ENCODE measurements at places on chromosomes 1 and 21.

DNA sequence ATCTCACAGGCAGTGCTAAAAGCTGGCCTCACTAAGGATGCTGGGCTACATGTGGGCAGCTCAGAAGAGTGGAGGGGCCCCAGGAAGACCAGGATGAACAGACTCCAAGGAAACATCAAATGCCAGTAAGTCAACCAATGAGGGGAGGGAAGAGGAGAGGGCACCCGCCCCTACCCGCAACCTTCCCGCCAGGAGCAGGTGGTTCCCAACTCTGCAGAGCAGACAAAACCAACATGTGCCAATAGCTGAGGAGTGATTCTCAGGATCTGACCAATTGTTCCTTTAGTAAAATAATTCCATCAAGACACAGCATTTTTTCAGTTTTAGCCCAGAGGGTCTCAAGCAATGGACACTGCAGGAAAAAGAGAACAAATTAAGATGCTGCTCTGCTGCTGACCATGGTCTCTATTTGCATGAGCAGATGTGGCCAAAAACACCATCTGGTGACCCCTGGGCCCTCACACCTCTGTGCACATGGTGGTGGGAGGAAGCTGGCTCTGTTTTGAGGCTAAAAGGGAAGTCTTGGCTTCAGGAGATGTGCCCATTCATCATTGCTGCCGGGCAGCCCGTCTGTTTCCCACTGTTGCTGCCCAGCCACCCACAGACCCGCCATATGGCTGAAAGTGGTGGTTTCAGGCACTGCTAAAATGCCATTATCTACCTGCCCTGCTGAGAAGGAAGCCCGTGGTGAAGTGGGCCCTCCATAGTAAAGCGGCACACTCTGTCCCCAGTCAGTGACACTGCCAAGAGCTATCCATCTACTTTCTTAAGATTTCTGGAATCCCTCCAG is 231.8 kb downstream of the KCNH1 start:
- no peak for DNase-seq

DNA sequence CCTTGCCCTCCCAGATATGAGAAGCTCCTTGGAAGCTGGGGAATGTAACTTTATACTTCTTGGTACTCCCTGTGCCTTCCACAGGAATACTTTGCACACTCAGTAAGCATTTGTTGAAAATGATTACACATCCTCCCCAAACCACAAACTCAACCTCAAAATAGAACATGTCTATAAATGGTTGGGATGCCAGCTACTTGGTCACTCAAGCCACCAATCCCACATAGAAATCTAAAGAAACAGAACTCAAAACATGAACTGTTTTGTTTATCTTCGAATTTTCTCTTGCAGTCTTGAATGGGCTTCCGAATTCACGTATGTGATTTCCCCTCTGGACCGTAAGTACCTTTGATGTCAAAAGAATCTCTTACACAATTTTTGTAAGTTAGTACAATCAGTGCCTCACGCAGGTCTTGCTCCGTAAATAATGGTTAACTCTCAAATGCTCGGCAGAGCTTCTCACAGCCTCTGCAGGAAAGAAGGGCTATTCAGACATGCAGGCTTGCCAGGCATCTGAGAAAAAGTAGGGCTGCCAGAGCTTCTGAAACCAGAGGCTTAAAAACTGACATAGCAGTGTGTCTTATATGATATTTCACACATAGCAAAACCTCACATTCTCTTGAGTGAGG is 26.9 kb downstream of the SORT1 start:
- DNase-seq, result peak; percentile 39

GRCh38 chr1:156347331-156347730 is 9.0 kb downstream of the TSACC start:
- DNase-seq, result no peak

DNA sequence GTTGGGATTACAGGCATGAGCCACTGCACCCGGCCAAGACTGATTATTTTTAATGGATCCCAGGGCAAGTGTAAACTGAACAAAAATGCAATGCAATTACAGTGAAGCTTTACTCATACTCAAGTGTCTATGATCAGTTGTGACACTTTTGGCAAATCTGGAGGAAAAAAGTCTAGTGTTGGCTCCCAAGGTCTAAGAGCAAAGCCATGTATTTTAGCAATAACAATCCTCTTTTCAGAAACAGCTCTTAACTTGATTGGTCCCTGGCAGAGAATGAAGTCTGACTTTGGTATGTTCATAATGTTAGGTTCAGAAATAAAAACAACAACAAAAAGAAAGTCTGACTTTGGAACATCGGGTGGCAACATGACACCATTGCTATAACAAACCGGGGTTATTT is 40.2 kb upstream of the C1orf53 start:
- no peak for DNase-seq

- DNase-seq, result peak; percentile 70
Observed at GRCh38 chr1:54542120-54542961, 5.7 kb upstream of the ACOT11 start.

DNA sequence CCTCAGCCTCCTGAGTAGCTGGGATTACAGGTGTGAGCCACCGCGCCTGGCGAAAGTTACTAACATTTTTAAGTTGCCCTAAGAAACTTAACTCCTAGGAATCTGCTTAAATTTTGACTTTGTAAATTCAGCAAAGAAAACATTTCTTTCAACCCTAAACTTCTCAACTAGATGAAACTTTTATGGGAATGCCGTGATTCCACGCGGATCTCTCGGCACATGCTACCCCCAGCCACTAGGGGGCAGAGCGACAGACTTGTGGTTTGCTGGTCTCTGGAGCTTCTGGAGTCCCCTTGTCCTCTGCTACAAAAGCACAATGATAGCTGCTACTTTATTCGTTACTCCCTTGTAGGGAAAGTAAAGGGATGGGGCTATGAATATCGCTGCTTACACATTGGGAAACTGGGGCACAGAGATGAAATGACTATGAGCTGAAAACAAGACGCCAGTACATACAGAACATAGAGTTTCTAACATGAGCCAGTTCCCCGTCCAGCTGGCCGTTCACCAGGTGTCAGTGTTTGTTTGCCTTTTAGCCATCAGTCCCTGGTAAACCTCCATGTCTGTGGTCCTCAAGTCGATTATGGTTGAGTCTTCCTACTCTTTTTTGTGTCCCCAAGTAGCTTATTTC is 114.7 kb downstream of the PBX1 start:
- DNase-seq, result peak; percentile 7

DNA sequence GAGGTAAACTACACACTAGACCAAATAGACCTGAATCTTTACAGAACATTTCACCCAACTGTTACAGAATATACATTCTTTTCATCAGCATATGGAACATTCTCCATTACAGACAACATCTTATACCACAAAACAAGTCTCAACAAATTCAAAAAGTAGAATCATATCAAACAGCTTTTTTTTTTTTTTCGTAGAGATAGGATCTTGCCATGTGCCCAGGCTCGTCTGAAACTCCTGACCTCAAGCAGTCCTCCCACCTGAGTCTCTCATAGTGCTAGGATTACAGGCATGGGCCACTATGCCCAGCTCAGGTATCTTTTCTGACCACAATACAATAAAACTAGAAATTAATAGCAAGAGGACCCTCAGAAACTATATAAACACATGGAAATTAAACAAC is 36.5 kb downstream of the HSF2BP start:
- DNase-seq, result no peak

DNA sequence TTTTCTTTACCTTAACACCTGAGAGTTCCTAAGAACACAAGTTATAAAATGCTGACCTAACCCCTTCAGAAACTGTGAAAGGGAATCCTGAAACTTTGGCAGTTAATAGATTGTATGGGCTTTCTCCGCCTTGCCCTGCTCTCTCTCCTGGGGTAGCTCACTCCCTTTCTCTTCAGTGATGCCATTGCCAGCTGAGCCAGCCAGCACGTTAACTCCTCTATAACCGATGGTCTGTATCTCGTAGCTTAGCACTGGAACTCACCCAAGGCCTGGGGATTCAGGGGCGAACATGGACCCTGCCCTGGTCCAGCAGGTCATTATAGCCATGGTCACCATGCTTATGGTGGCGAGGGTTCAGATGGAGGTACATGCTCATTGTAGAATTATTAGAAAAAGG is 40.7 kb downstream of the TRAPPC10 start:
- no peak for DNase-seq

DNA sequence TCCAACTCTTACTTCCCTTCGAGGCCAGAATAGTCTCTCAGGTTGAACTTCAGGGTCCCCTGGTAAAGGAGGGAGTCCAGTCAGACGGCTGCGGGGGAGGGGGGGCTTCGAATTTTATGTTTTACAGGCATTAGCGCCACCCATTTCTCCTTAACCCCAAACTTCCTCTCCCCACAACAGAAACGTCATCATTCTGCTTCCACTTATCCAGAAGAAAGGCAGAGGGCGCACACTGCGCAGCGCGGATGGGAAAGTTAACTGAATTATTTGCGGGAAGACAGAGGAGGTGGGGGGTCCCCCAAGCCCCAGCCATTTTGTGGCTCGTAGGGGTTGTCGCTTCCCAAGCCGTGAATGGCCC is 529 bp upstream of the PRMT2 start:
- peak; percentile 85 for DNase-seq

GRCh38 chr1:206808615-206809014 is 36.3 kb upstream of the IL10 start:
- peak; percentile 69 for DNase-seq

DNA sequence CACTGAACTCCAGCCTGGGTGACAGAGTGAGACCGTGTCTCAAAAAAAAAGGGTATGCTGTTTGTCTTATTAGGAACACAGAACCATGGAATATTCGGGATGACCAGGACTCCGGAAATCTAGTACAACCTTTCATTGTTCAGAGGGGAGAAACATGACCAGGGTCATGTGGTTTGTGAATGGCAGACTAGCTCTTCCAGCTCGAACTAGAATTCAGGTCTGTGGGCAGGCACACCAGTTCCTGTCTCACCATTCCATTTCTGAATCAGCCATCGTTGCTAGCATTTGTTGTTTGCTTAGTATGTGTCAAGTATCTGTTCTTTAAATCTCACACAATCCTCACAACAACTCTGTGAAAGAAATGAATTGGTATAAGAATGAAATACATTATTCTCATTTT is 50.9 kb downstream of the MDM4 start:
- DNase-seq, result no peak
